ENCODE measurements at places on chromosomes 4 and X.

GRCh38 chr4:76060506-76060905 lies 14.0 kb upstream of the ART3 start:
- DNase-seq: no peak

GRCh38 chr4:82787342-82787741 lies 11.3 kb downstream of the SCD5 start:
- DNase-seq: no peak

- DNase-seq: no peak
Observed at GRCh38 chr4:74305000-74305399, 3.3 kb upstream of the EPGN start.

GRCh38 chrX:88886908-88887307 lies 139.9 kb downstream of the CPXCR1 start:
- no peak for DNase-seq

- DNase-seq: no peak
Observed at GRCh38 chr4:3372264-3372932, 69.4 kb upstream of the HGFAC start.

DNA sequence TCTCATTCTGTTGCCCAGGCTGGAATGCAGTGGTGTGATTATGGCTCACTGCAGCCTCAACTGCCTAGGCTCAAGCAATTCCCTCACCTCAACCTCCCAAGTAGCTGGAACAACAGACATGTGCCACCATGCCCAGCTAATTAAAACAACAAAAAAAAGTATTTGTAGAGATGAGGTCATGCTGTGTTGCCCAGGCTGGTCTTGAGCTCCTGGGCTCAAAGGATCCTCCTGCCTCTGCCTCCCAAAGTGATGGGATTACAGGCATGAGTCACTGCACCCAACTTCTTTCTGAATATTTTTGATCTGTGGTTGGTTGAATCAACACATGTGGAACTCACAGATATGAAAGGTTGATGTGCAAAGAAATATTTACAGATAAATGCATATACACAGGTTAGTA lies 18.5 kb upstream of the SEPTIN11 start:
- DNase-seq: no peak

- DNase-seq: no peak
Observed at GRCh38 chr4:44760142-44760898, 34.0 kb upstream of the GNPDA2 start.

GRCh38 chr4:140372751-140373327 lies 607 bp upstream of the SCOC start:
- DNase-seq: no peak

Measured in stimulated activated CD4-positive, alpha-beta T cell treated with anti-CD3 and anti-CD28 coated beads, Interleukin-1b, Interleukin-23, amount 100 ng/mL, for 1 hour (primary cell).